Activated CD4-positive, alpha-beta memory T cell treated with anti-CD3 and anti-CD28 coated beads for 36 hours (primary cell): ENCODE measurements at places on chromosomes 7 and 10.

- DNase-seq = peak; percentile 71
Observed at GRCh38 chr10:50621968-50622705, 1.6 kb downstream of the SGMS1 start.

DNA sequence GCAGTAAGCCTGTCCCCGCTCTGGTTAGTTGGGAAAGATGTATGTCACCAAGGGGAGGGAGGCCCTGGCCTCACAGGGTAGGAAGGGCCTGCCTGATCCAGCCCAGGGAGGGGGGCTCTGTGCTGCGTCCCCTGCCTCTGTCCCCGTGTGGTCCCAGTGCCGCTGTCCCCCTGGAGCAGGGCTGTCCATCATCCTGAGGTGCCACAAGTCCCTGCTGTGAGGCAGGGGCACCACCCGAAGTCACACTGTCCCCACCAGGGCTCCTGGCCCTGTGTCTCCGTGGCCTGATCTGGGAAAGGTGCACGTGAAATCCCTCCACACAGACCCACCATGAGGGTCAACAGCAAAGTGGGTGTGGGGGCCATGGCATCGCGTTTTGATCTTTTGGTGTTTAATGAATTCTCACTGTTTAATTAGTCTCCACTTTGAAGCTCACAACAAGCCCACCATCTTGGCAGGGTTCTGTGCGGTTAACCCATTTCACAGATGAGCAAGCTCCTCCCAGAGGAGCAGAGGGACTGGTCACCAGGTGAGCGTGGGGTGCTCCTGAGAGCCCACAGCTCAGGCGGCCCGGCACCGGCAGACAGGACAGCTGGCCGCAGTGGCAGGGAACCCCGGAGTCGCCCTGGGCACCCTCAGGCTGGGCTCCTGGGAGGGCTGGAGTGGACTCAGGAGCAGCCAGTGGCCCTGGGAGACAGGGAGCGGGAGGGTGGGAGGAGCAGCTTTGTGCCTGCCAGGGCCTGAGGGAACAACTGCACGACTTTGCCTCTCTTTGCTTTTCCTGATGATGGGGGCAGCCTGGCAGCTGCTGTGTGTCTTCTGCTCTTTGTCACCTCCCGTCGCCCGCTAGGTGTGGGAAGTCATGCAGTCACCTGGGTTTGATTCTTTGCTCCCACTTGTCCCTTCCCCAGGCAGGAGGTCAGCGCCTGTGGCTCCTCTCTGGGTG, 12.0 kb upstream of the CRYGN start:
- DNase-seq = no peak

DNA sequence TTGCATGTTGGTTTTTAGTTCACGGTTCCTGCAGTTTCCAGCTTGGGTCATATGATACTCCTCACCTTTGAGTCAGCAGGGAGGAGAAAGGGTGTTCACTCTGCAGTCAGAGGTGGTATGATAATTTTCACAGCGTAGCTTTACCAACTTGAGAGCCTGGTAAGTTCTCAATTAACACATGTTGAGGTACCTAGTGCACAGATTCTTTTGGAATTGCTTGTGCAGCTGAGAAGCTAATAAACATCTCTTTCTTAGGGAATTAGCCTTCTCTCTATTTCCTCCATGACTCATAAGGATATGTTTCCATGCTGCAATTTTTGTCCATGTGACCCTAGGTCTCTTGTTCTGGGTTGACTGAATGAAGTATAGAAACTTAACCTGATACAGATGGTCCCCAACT, 166.6 kb downstream of the KIF20B start:
- DNase-seq = no peak

GRCh38 chr7:22726345-22726906, 574 bp upstream of the IL6 start:
- peak; percentile 70 for DNase-seq

DNA sequence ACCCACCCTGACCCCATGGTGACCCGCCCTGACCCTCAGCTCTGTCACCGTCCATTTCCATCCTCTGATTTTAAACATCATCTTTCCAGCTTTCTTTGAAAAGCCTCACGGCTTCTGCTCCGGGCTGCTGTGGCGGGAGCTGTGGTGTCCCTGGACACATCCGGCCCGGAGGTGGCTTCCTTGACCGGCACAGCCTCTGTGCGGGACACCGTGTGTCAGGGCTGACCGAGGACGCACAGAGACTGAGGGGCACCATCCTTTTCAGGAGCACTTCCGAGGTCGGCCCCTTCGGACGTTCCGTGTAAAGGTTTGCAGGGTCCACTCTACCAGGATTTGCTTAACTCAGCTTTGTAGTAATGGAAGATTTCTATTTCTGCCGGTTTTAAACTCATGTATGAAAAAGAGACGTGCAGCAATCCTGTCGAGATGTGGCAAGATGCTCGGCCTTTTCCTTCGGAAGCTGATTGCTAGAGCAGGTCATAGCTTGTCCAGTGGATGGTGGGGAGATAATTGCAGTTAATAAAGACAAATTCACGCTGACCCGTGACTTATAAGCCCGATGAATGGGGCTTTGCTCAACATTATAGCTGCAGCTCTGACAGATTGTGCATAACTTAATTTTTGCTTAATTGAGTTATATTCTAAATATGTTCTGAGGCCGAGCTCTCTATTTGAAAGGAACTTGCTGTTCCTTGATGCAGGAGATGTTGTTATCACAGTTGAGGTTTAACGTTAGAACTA, 54.4 kb upstream of the CFAP46 start:
- no peak for DNase-seq

DNA sequence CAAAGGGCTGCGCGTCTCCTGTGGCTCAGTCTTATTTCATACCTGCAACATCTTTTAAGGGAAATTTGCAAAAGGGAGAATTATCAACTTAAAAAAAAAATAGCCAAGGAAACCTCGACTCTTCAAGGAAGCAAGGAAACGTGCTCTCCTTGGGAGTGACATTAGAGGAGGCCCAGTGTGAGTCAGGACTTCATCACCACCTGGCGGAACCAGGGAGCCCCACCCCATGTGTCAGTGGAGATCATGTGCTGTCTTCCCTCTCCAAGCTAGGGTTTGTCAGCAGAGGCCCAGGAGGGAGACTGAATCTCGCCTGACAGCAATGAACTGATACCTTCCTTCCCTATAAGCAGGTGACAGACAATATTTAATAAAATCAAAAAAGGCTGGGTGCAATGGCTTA, 28.9 kb downstream of the POR start:
- no peak for DNase-seq

- DNase-seq = no peak
Observed at GRCh38 chr10:5165738-5166137, 19.2 kb downstream of the AKR1C8 start.

GRCh38 chr10:129580901-129581300, 113.9 kb downstream of the MGMT start:
- DNase-seq = no peak

DNA sequence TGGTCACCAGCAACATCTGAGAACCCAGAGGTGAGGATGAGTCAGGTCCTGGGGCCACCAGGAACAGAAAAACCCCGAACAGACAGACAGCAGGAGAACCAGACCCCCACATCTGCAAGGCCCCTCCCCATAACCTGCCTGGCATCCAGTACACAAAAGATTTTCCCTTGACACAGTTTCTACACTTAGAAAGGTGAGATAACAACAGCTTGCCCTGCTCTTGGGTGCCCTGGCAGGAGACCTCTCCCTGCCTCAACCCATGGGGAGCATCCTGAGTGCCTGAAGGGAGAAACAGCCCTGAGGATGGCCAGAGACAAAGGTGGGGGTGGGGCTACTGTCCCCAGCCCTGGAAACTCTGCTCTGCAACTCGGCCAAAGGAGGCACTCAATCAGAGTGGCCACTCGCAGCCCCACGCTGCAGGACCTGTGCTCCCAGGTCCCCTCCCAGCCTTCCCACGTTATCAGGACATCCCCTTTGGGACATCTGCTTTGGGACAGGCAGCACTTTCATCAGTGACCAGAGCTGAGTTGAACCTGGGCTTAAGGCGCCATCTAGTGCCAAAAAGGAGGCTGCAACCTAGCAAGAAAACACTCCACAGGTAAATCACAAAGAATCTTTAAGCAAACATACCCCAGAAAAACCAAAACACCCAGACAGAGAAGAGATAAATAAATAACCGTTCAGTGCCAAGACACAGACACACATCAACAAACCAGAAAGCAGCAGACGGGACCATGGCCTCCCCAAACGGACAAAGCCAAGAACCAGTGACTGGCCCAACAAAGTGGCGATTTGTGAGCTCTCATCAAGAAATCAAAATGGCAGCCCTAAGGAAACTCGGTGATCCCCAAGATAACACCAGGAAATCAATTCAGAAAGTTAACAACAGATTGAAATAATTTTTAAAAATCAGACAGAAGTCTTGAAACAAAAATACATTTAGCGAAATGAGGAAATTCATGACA, 233.7 kb downstream of the PTPRN2 start:
- peak; percentile 32 for DNase-seq

DNA sequence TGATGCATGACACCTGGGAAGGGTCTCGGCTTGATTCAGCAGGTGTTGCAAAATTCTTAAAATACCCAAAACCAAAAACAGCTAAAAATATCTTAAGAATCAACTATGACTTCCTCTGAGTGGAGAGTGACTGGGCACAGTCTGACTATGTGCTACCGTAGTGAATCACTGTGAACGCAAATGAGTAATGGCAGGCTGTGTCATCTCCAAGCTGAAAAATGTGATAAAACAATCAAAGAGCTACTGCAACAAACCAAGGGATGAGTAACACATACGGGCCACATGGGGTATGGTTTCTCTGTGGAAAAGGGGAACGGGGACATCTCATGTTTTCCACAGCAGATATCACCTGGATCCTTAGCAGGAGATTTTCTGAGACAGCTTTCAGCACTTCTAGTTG, 127.5 kb downstream of the ABCA13 start:
- DNase-seq = peak; percentile 59

GRCh38 chr7:14420768-14421167, 431.3 kb upstream of the ETV1 start:
- DNase-seq = no peak

DNA sequence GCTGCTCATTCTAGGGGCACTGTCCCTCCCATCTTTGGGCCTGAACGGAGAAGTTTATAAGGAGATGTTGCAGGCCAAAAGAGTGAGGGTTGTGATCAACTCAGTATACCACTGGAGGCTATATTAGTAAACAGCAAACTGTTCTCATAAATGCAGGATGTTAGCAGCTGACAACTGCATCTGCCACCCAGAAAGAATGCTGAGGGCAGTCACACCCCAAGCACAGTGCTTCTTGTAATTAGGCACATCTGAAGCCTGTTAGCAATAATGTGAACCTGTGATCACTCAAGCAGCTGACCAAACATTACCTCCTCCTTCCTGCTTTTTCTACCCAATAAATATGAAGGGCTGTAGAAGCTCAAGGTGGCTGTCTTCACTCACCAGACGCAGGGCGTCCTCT, 38.4 kb upstream of the ZNF138 start:
- no peak for DNase-seq

DNA sequence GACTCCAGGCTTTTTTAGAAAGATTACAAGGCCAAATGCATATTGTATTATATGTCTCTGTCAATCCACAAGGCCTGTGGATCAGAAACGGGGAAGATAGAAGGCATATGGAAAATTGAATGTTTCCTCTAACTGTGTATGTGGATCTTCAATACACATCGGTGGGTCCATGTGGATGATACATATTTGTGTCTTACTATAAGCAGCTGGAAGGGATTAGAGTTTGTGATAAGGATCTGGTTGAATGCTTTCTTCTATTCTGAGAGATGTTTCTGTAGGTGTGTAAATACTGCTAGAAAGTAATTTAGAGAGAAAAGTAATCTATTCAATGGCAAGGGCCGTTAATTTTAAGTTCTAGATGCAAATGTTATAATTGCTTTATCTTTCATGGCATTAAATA, 137.8 kb upstream of the AKR1E2 start:
- DNase-seq = no peak

GRCh38 chr10:71029411-71029892, 141.1 kb upstream of the PCBD1 start:
- no peak for DNase-seq

- DNase-seq = no peak
Observed at GRCh38 chr10:124916098-124916584, 25.8 kb upstream of the ZRANB1 start.

GRCh38 chr7:45588466-45588865, 14.3 kb downstream of the ADCY1 start:
- DNase-seq = no peak

DNA sequence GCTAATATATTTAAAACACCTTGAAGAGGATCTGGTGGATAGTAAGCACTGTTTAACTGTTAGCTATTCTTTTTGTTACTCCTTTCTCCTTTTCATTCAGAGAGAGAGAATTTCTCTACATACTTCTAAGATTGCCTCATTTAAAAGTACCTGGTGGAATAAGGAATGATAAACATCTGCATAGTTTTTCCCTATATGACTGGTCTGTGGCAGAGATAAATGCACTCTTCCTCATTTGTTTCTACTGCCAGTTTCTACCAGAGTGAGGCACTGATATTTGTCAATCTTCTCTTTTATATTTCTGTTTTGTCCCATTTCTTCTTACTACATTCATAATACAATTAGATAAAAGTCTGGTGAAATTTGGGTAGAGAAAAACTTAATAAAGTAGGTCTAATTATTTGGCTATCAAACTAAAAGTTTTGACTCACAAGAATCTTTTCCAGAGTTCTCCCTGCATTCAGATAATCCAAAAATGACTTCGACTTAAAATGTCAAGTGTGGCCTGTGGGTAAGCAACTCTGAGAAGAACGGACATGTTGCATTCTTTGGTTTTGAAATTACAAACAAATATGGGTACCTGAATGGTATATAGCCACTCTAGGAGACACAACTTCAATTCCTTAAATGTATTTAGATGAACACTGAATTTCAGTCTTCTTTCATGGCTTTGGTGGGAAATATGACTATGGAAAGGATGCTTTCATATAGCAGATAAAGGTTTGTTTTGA, 38.8 kb downstream of the RNLS start:
- DNase-seq = no peak

DNA sequence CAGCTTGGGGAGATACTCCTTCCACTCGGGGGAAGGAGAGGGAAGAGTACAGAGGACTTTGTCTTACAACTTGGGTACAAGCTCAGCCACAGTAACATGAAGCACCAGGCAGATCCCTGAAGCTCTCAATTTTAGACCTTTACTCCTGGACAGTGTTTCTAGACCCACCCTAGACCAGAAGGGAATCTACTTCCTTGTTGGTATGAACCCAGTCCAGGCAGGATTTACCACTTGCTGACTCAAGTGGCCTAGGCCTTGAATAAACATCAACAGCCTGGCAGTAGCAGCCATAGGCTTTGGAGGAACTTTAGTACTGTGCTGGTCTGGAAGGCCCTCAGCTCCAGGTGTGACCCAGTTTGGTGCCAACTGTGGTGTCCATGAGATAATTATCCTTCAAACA, 173.1 kb downstream of the ADRA2A start:
- no peak for DNase-seq

DNA sequence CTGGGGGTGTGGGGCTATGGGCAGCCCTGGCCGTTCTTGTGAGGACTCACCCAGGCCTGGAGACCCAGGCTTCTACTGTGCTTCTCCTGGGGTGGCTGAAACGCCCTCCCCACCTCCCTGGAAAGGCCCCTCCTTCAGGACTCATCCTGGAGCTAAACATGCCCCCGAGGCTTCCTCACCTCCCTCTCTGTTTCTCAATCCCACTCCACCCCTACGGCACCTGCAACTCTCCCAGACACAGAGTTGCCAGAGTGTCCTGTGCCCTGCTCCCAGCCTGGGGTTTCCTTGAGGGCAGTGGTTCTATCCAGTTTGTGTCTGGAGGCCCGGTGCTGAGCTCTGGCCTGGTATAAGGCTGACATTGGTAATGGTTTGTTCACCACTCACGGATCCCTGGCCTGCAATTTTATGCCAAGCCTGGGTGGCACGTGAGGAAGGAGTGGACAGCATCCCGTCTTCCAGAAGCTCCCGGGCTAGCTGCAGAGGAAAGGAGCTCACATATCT, 68.0 kb downstream of the GRID1 start:
- DNase-seq = no peak
